Activated CD8-positive, alpha-beta memory T cell treated with anti-CD3 and anti-CD28 coated beads for 4 hours (primary cell): ENCODE measurements at places on chromosomes 4 and X.

- no peak for DNase-seq
Measured at GRCh38 chr4:102055805-102056204, 265.3 kb downstream of the BANK1 start.

GRCh38 chr4:152162331-152162697, 373.6 kb downstream of the FBXW7 start:
- no peak for DNase-seq

- no peak for DNase-seq
Measured at GRCh38 chr4:137572163-137572562, 39.9 kb upstream of the PCDH18 start.

DNA sequence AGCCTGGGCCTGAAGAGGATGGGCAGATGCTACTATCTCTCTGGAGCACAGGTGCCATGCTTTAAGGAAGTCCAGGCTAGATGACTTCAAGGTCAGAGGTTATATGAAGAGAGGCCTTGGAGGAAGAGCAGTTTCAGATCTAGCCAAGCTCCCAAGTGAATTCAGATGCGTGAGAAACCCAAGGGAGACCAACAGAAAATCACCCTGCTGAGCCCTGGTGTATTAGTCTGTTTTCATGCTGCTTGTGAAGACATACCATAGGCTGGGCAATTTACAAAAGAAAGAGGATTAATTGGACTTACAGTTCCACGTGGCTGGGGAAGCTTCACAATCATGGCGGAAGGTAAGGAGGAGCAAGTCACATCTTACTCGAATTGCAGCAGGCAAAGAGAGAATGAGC, 47.8 kb upstream of the LGI2 start:
- no peak for DNase-seq

GRCh38 chr4:80268936-80269335, 2.5 kb downstream of the FGF5 start:
- DNase-seq = no peak

- DNase-seq = no peak
Measured at GRCh38 chr4:31366041-31366440, 645.9 kb downstream of the PCDH7 start.

- no peak for DNase-seq
Measured at GRCh38 chr4:139329665-139330200, 27.5 kb upstream of the NDUFC1 start.

GRCh38 chrX:11081511-11081910, 29.6 kb upstream of the HCCS start:
- no peak for DNase-seq

DNA sequence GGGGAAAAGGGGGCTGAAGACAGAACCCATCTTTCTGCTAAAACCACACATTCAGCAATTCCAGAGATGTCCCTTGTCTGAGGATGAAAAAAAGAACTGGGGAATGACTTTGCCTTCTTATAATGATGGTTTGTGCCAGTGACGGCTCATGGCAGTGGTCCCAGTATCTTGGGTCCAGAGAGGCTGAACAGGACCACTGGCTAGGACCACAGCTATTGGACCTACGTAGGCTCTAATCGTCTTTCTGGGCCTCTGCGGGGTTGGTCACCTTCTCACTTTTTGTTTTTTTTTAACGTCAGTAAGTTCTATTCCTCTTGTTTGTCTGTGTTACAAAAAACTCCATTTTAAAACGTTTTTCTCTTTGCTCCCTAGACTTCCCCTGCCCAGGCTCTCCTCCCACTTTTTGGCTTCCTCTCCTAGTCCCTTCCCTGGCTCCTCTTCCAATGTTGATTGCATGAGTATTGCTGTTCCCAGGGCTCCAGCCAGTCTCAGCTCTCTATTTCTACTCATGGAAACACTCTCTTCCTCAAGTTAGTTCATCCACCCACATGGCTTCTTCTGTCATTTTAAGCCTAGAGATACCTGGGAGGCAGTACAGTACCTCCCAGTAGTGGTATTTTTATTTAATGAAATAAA, 52.6 kb upstream of the STX18 start:
- DNase-seq = no peak

GRCh38 chr4:110682311-110682710, 59.4 kb upstream of the PITX2 start:
- DNase-seq = no peak

- no peak for DNase-seq
Measured at GRCh38 chr4:15348695-15349094, 79.1 kb upstream of the C1QTNF7 start.

GRCh38 chr4:188158336-188158735, 19.1 kb downstream of the TRIML1 start:
- no peak for DNase-seq

DNA sequence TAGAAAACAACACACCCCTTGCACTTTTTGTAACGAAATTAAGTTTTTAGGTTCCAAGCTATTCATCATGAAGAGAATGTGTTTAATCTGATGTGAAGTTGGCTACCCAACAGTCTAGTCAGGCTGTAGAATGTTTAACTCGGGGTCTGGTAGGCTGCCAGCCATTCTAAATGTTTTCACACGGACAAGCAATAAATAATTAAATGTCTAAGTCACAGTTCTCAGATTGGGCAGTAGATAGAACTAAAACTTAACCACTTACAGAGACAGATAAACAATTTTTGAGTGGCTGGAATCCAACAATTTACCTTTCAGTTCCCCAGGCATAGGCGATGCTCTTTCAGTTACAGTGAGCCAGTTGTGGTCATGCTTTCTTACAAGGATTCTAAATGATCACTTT, 66.5 kb downstream of the CHIC2 start:
- no peak for DNase-seq

GRCh38 chr4:19375136-19375804, 876.4 kb upstream of the SLIT2 start:
- DNase-seq = no peak

- no peak for DNase-seq
Measured at GRCh38 chr4:43458293-43458692, 565.8 kb downstream of the GRXCR1 start.
